ENCODE measurements at places on chromosomes 2 and 18.

- DNase-seq = no peak
Measured at GRCh38 chr2:238016526-238016925, 44.3 kb upstream of the SCLY start.

- DNase-seq = no peak
Measured at GRCh38 chr2:45390441-45390840, 220.6 kb downstream of the SRBD1 start.

DNA sequence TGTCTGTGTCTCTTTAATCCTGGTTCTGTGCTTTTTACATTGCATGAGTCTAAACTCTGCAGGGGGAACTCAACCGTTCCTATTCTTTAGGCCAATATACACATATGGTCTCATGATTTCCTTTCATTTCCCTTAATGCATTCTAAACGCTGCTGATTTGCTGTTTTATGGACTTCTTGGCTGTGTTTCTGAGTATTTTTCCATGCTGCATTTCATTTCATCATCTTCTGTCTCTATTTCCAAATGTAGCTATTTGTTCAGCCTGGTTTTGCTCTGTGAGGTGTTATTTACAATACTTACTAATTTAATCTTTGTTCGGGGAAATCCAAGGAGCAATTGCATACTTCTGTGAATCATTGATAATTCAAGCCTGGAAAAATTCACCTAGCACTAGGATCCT is 897.2 kb downstream of the TSN start:
- DNase-seq = no peak

GRCh38 chr2:88638743-88639142 is 11.5 kb upstream of the EIF2AK3 start:
- DNase-seq = no peak

GRCh38 chr2:134259994-134260393 is 6.1 kb downstream of the MGAT5 start:
- DNase-seq = no peak

DNA sequence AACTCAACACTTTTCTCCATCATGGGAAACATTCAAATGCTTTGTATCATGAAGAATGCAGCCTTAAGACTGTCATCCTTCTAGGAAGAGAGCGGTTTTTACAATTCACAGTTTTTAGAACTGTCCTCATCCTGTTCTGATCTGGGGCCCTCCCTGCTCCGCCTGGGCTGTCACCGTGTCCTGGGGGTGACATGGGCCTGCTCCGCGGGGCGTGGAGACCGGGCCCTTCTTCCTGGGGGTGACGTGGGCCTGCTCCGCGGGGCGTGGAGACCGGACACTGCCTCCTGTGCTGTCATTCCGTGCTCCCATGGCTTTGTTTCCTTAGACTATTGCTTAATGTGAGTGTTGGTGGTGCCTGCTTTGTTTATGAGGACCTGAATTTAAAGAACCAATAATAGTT is 122.8 kb downstream of the TMEM18 start:
- DNase-seq = no peak

DNA sequence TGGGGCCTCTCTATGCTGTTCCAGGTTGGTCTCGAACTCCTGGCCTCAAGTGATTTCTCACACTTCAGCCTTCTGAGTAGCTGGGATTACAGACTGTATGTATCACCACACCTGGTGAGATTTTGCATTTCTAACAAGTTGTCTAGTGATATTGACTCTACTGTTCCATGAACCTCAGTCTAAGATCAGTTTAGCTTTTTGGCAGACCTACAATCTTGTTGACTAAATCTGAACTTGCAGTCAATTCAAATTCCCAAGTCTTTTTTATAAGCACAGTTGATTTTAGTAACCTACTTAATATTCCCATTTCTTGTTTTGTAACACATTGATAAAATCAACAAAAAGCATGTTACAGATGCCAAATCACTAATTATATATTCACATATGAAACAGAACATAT is 266.1 kb upstream of the CYP26B1 start:
- DNase-seq = no peak

DNA sequence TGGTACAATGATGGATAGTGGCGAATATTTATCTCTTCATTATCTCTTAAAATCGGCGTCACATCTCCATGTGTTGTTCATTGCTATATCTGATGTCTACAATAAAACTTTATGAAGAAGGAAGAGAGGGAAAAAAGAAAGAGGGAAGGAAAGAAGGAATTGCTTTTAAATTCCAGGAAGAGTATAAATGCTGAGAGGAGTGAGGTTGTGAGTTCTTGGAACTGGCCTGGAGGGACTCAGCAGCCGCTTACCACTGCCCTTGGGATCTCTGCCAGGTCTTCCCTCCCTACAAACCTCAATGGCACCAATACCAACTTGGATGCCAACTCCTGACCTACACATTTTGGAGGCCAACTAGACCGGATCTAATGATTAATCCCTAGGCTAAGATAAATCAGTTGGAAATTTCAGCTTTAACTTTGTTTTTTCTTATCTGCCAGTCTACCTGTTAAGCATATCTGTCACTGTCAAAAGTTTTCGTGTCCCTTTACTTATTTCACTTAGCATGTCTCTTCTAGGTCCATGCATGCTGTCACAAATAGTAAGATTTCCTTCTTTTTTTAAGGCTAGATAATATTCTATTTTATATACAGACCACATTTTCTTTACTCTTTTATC is 9.8 kb downstream of the SCN9A start:
- DNase-seq = no peak

DNA sequence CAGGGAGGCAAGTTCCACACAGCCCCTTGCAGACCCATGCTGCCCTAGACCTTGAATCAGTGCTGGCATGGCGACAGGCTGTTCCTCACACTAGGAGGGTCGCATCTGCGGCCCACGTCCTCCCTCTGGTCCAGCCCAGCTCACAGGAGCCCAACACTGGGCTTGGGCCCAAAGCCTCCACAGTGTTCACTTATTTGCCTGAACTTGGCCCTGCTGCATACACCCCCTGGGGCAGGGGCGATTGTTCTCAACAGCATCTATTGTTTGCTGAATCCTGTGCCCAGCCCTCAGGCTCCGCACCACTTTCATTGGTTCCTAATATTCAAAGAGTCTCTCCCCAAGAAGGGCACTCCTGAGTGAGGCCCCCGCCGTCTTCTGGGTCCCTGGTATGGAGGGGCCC is 90.7 kb downstream of the ZBTB7C start:
- no peak for DNase-seq

DNA sequence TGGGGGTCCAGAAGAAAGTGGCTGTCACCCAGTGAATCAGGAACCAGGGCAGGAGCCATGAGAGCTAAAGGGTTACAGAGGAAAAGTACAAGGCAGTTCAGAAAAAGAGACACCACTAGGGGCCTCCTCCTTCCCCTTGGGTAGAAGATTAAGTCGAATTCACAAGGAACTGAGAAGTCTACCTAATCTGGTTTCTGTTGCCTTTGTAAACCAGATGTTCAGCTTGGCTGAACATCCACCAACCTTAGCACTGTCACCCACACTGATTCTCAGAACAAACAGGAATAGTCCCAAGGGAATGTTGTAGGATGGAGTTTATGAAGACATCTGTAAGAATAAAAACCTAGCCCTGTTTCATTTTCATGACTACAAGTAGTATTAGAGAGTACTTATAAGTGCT is 90.4 kb upstream of the NOSTRIN start:
- DNase-seq = no peak

DNA sequence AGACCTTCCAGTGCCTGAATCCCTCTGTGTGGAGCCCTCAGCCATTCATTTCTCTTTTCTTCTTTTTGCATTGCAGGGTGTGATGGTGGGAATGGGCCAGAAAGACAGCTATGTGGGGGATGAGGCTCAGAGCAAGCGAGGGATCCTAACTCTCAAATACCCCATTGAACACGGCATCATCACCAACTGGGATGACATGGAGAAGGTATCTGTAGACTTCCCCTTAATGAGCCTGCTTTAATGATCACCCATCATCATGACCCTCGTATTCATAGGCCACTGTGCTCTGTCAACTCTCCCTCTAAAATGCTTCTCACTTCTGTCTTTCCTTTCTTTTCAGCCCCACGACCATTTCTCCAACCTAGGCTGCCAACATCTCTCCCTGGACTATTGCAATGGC is 9.5 kb downstream of the ACTG2 start:
- no peak for DNase-seq

DNA sequence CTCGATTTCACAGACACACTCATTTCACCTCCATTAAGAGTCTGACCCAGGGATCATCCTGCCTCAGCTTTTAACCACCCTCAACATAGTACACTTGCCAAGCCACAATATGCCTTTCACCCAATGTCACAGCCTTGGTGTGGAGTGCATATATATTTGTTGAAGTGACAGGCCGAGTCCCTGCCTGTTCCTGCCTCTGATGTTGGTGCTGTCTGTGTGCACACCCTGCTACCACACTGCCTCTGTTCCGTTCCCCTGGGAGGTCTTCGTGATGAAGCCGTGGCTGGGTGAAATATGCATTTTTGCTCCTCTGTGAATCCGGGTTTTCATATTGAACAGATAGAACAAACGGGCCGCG is 90.3 kb downstream of the RNF144A start:
- no peak for DNase-seq

GRCh38 chr2:191838526-191838925 is 8.4 kb downstream of the CAVIN2 start:
- DNase-seq = no peak

- no peak for DNase-seq
Measured at GRCh38 chr2:28624793-28625701, 126.6 kb upstream of the PPP1CB start.

DNA sequence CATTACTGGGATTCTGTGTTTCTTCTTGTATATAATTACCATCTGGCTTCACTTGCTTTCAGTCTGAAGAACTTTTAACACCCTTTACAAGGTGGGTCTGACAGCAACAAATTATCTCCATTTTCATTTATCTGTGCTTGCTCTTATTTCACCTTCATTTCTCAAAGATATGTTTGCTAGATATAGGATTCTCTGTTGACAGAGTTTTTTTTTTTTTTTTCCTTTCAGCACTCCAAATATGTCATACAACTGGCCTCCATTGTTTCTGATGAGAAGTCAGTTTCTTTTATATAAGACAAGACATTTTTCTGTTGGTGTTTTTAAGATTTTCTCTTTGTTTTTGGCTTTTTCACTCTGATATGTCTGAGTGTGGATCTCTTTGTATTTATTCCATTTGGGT is 59.3 kb upstream of the TACR1 start:
- no peak for DNase-seq

DNA sequence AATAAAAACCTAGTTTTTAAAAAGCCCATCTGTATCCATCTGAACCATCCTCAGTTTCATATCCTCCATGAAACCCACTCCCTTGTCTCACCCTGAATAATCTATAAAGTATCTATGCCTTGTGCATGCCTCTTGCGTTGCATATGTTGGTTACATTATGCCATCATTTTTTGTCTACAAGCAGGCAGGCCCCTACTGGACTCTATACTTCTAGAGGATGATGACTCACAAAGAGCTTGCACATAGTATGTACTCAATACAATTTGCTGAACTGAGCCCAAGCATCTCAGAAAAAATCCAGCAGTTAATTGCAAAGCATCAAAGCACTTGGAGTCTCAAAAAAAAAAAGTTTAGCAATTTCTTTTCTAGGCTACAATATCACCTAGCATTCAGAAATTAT is 95.6 kb downstream of the DYM start:
- no peak for DNase-seq

DNA sequence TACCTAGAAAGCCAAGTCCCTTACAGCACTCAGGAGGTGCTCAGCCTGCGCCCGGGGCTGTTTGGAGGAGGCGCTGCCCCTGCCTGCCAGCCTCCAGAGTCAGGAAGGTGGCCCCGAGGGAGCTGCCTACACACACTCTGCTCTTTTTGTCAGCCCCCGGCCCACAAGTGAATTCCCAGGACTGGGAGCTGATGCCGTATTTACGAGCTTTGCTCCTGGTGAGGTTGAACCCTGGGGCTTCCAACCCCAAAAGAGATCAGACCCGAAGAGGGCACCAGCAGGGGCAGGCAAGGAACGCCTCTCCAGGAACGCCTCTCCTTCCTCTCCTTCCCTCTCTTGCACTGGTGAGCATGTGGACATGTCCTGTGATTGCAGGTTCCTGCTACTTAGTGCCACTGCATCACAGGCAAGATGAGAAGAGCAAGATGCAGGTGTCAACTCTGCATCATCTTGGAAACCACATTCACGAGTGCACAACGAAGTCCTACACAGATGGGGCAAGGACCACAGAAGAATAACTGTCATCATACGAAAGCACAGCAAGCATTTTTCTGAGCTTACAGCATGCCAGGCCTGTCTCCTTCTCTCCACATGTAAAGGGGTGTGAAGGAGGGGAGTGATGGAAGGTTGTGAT is 126.7 kb downstream of the NDUFA10 start:
- no peak for DNase-seq

DNA sequence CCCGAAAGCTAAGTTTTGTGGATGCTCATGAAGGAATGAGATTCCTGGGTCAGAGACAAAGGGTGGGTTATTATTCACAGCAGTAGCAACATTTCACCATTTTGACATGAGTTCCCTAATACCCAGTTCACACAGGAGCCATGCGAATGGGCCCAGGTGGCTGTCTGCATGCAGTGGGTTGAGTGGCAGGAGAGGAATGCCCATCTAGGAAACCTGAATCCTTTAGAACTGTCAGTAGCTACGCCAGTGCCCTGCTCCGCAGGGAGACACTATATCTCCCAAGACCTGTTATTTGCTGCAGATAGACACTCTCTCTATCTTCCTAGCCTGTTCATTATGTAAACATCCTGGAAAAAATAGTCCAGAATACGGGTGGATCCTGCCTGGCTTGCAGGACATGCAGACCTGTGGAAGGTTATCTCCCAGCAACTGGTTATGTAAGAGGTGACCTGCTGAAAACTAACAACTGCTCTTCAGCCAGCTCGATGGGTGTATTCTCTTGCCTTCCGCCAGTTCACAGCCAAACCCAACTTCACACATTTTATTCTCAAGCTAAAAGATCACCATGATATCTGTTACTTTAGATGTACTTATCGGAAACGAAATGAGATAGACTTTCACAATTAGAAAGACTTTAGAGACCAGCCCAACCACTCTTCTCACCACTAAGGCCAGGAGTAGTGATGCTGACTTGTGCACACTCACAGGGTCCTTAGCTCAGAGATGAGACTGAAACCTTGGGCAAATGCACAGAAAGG is 59.1 kb downstream of the MBP start:
- DNase-seq = no peak

GRCh38 chr2:54209379-54209778 is 46.6 kb downstream of the TSPYL6 start:
- DNase-seq = no peak

DNA sequence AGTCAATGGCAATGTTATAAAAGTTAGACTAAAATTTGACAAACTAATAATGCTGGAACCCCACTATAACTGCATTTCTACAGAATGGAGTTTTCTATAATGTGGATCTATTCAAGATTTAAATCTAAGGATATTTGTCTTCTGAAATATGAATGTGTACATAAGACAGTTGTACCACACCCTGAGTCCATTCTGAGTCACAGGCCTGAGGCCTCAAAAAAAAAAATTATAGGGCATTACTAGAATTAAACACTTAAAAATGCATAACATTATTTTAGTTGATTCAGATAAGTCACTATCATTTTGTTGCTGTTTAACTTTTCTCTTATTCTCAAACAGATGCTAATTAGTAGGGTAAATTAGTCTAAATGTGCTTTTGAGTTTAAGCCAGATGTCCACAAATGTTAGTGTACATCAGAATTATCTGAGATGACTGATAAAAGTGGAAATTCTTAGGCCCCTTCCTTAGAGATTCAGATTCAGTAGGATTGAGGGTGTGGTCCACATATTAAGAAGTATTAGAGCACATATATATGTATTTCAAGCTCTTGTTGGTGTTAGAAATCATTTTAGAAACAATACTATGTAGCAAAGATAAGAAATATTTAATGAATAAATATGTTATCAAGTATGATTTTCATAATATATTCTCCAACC is 42.4 kb upstream of the COL5A2 start:
- no peak for DNase-seq

Data from substantia nigra (tissue), 51 donors.